ENCODE measurements at places on chromosomes 2 and 18.

DNA sequence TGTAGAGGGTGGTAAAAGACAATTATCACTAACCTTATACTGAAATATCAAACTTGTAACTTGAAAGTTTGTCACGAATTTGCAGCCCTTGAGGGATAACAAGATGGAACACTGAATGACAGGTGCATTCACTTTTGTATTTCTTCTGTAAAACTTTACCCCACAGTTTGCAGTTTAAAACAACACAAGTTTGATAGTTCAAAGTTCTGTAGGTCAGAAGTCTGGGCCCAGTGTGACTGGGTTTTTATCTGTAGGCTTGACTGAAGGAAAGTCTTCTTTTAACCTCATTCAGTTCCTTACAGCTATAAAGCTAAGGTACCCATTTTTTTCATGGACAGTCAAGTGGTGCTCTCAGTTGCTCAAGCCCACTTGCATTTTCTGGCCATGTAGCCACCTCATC is 257.1 kb upstream of the NRXN1 start:
- no peak for DNase-seq

- DNase-seq = no peak
Measured at GRCh38 chr2:70094171-70094977, 7.1 kb downstream of the PCBP1 start.

GRCh38 chr2:75607988-75608683 is 38.4 kb upstream of the MRPL19 start:
- DNase-seq = no peak

- DNase-seq = no peak
Measured at GRCh38 chr2:171158036-171158789, 2.5 kb downstream of the TLK1 start.

DNA sequence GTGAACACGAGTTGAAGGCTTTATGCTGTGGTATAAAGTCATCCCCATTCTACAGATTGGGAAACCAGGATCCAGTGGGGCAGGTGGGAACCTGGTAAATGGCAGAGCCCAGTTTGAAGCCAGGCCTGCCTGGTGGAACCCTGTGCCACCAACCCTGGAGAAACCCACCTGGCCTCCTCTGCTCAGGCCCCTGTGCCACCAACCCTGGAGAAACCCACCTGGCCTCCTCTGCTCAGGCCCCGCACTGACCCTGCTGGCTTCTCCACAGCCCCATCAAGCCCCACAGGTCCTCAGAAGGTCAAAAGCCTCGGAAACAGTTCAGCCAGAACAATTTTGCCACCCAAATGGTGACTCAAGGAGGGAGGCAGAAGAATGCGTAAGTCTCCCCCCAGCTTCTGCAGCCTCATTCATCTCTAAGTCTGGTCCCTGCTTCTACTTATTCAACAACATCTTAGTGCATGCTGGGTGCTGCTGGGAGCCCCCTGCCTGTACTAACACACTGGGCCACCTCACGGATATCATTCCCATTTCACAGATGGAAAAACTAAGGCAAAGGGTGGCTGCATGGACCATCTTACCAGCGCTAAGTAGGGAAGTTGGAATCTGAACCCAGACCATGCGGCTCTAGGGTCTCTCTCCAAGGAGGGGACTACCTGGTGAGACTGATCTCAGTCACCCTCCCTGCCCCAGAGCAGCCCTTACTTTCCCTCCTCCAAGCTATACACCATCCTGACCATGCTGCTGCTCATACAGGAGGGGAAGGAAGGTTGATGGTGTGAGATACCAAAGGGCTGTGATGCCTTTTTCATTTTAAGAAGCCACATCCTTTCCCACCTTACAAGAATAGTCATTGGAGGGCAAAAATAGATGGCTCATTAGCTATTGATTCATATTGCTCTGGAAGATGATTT is 93.7 kb upstream of the ID2 start:
- DNase-seq = no peak

DNA sequence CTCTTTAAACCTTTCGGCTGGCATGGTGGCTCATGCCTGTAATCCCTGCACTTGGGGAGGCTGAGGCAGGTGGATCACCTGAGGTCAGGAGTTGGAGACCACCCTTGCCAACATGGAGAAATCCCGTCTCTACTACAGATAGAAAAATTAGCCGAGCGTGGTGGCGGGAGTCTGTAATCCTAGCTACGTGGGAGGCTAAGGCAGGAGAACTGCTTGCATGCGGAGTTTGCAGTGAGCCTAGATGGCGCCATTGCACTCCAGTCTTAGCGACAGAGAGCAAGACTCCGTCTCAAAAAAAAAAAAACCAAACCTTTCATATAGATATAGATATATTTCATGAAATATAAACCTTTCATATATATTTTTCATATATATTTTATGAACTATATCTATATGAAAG is 864.7 kb downstream of the TRIB2 start:
- no peak for DNase-seq

DNA sequence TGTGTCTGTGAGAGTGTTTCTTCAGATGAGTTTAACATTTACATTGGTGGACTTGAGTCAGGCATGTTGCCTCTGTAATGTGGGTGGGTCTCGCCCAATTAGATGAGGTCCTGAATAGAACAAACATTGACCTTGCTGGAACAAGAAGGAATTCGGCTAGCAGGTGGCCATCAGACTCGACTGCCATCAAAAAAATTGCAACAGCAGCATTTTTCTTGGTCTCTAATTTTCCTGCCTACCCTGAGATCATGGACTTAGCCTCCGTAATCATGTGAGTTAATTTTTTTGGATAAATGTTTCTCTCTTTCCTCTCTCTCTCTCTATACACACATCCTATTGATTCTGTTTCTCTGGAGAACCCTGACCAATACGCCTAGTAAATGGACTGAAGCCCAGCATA is 83.8 kb upstream of the ST6GAL2 start:
- DNase-seq = no peak

DNA sequence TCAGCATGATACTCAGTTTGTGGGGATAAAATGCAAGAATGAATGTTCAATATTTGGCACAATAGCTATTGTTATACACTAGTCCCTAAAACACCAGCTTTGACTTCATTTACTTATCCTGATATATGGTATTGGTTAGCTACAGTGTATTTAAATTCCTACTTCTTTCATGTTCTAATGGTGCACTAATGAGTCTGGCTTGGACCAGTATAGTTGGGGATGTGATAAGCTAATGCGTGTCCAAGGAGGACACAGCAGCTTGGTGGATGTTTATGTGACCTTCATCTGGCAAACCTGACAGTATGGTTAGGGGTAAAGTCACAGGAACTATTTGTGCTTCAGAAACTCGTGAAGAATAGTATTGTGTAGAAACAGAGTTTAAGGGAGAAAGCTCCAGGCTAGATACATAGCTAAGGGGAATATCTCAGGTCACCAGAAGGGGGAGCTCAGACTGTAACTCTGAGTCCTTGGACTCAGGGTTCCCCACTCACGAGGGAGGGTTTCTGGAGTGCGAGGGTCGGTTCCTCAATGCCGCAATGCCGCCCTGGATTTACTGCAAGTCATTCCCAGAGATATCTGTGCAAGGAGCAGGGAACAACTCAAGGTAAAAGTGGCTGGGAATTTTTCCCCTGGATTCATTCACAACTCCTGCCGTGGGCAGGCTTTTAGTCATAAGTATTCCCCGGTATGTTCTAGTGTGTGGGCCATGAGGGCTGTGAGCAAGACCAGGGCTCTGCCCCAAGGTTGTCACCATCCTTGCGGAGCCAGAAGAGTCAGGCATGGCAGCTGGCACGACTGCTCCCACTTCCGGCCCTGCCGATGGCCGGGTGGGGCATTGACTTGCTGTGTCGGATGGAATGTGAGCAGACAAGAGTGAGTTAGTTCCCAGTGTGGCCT is 14.5 kb downstream of the IL1R2 start:
- DNase-seq = peak; percentile 34

DNA sequence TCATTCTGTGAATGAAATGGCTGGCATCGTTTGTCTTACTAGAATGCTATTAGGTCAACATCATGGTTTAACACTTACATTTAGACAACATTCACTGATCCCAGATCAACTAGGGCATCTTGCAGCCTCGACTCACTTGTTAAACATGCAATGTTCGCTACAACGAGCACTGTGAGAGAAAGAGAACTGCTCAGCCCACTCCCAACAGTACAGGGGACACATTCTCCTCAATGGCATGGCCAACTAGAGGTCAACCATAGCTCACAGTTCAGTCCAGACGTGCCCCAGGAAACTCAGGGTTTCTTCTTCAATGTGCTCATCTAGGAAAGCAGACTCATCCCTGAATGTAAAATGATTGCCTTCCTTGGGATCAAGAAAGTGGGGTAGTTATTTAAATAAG is 5.9 kb downstream of the WIPF1 start:
- no peak for DNase-seq

DNA sequence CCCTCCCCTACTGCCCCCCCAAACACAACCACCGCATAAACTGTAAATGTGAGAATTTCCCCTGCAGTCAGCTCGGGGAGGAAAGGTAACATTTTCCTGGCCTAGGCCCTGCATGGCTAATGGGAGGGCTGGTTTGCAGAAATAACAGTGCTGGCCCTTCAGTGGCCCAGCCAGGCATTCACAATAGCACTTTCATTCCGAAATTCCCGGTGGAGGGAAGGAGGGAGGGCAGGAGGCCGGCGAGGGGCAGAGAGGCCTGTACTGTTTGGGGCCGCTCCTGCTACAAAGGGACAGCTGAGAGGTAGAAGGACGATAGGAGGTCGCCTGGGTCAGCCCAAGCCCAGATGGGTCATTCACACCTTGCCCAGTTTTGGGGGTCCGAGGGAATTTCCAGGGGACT is 11.3 kb downstream of the CYP26B1 start:
- no peak for DNase-seq

DNA sequence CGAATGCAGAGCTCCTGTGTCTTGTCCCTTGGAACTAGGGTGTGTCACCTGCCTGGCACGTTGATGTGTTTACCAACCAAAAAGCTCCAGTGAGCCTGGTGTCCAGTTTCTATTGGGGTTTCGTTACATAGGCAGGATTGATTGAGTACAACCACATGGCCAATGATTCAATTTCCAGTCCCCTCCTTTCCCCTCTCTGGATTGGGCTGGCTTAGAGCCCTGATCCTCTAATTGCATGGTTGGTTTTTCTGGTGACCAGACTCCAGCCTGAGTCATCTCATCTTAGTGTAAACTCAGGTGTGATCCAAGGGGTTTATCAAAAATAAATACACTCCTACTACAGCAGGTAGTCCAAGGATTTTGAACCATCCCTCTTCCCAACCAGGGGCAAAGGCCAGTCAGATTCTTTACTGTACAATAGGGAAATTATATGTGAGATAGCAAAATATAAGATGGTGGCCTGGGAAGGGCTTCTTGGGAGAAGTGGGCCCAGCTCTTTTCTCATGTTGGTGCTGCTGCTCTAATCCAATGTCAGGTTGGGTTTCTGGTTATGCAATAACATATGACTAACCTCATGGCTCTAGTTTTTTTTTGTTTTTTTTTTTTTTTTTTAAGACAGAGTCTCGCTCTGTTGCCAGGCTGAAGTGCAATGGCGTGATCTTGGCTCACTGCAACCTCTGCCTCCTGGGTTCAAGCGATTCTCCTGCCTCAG is 64.7 kb upstream of the MGAT5 start:
- no peak for DNase-seq

- DNase-seq = no peak
Measured at GRCh38 chr2:110655701-110656100, 22.2 kb downstream of the BUB1 start.

DNA sequence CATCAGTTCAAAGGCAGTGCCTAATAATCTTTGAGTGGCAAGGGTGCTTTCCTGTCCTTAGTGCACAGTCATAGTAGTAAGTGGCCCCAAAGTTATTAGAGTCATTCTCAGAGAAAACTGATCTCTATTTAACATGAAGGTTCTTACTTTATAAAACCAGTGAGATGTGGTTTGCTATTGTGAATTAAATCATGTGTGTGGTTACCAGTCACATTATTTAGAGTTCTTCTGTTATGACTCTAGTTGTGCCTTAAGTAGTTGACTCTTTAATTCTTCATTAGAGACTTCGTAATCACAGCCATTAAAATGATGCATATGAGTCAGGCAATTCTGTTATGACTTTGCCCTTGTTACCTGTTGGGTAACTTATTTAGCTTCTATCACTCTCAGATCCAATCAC is 1392.9 kb upstream of the ACVR2A start:
- no peak for DNase-seq

DNA sequence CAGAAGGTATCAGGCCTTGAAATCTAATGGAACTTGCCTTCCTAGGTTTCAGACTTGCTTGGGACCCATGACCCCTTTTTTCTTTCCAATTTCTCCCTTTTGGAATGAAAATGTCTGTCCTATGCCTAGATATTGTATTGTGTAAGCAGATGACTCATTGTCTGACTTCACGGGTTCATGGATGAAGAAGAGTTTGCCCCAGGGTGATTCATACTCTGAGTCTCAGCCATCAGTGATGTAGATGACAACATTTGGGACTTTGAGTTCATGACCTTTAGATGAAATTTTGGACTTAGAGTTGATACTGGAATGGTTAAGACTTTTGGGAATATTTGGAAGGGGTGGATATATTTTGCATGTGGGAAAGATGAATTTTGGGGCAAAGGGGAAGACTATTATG is 11.2 kb upstream of the SCYGR5 start:
- DNase-seq = no peak

- DNase-seq = no peak
Measured at GRCh38 chr2:29443627-29444026, 328.4 kb downstream of the CLIP4 start.

DNA sequence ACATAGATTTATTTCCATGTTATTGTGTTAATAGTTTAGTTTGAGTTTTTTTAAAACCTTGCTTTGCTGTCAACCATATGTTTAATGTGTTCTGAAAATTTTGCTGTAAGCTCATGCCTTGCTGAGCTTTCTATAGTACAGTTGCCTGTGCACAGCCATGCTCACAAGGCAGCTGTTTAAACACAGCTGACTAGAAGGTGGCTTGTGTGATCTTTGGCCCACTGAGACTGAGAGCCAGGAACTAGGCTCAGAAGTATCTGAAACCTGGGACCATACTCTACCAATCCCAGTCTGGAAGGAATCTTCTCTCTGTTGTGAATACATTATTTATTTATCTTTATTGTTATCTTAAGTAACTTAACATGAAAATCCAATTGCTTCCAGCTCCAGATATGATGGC is 350.5 kb downstream of the KIAA1328 start:
- no peak for DNase-seq

- no peak for DNase-seq
Measured at GRCh38 chr2:238966072-238966937, 118.4 kb downstream of the TWIST2 start.

DNA sequence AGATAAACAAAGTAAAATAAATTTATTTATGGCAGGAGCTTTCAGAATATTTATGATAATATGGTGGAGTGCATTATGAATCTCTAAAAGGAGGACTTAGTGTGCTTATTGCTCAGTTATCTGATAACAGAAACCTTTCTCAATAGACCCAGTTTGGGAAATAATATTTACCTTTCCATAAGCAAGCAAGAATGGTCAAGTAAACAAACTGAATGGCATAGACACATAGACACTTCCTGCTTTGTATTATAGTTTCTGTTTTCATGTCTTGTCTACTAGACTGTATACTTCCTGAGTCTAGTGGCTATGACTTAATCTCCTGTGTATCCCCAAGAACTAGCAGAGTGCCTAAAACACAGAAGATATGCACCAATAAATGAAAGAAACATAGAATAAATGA is 87.8 kb downstream of the UPP2 start:
- no peak for DNase-seq

GRCh38 chr2:207423886-207424285 is 105.9 kb upstream of the CREB1 start:
- no peak for DNase-seq

GRCh38 chr2:239736358-239737143 is 288.6 kb downstream of the NDUFA10 start:
- DNase-seq = no peak

- no peak for DNase-seq
Measured at GRCh38 chr18:56391931-56392590, 246.3 kb downstream of the TXNL1 start.

Measured in stimulated activated CD4-positive, alpha-beta T cell treated with anti-CD3 and anti-CD28 coated beads, Interleukin-4, amount 100 ng/mL, for 1 hour (primary cell).